Activated T-cell treated with anti-CD3 and anti-CD28 coated beads, Interleukin-2, amount 50 U/mL, for 72 hours (primary cell): ENCODE measurements at places on chromosomes 4 and X. TPM values are rescaled to one million over a fixed set of nuclear protein-coding genes. Genes with fewer than 3 reads are reported as not detected.

The IL3RA gene
- 7.5 TPM for total RNA-seq

The SSX1 gene
- not detected for total RNA-seq

DNA sequence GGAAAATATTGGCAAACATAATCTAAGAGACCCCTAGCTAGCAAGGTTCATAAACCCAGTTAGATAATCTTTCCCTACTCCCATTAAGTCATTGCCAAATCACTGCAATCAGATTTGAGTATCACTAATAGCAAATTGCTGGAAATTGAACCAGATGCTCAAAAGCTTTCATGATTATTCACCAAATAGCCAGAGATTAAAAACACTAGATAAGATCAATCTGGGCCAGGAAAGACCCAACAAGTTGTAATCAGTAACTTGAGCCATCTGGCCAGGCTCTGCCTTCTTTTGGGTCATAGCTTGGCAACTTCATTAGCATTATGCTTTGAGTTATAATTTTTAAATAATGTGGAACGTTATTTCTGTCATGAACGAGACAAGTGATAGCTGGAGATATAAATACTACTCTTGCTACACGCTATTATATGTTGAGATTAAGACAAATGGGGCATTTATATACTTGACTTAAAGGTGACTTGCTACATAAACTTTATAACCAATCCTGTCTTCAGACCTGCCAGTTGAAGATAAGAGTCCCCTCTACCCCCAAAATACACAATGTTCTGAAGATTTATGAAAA lies 196.6 kb upstream of the EDNRA start:
- no peaks in the 10 kb centered on the region for H3K36me3 ChIP-seq
- H3K4me3 ChIP-seq = no peak overlapping the region
- no peaks in the 10 kb centered on the region for H3K4me1 ChIP-seq

- H3K36me3 ChIP-seq = no peaks in the 10 kb centered on the region
- DNase-seq = no peak
- no peak overlapping the region for H3K27ac ChIP-seq
- H3K4me1 ChIP-seq = no peaks in the 10 kb centered on the region
- no peaks in the 10 kb centered on the region for H3K27me3 ChIP-seq
Observed at GRCh38 chr4:947491-947971, 15.3 kb downstream of the TMEM175 start.

GRCh38 chrX:15515931-15516330 lies 15.3 kb downstream of the BMX start:
- no peak overlapping the region for H3K4me3 ChIP-seq
- H3K4me1 ChIP-seq = no peaks in the 10 kb centered on the region
- peaks cover 45% of the 10 kb centered on the region for H3K27me3 ChIP-seq
- no peak overlapping the region for H3K27ac ChIP-seq

DNA sequence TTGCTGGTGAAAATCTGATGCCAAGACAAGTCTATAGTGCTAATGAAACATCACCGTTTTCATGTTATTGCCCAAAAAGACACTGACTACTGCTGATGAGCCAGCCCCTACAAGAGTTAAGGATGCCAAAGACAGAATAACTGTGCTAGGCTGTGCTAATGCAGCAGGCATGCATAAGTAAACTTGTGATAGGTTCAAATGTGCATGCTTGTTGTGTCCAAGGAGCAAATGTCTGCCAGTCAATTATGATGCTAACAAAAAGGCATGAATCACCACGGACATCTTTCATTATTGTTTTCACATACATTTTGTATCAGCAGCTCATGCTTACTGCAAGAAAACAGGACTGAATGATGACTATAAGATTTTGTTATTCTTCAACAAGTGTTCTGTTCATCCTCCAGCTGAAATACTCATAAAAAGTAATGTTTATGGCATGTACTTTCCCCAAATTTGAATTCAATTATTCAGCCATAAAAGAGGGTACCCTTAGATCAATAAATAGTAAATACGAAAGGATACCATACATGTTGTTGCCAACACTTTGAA lies 306.9 kb upstream of the ARSJ start:
- H3K4me1 ChIP-seq = no peaks in the 10 kb centered on the region
- no peak for DNase-seq
- no peaks in the 10 kb centered on the region for H3K36me3 ChIP-seq
- H3K4me3 ChIP-seq = no peak overlapping the region
- no peaks in the 10 kb centered on the region for H3K27me3 ChIP-seq
